ENCODE measurements at places on chromosomes 12 and 14.

GRCh38 chr12:121038861-121039668 lies at the start of gene OASL:
Gene OASL (minus strand): TSS chr12:121039246. CDS start chr12:121038971, 275 bp downstream.
- no peak for DNase-seq

- no peak for DNase-seq
Measured at GRCh38 chr14:91047174-91047753, 13.2 kb downstream of the RPS6KA5 start.

GRCh38 chr14:37114559-37114958 lies 57.8 kb downstream of the SLC25A21 start:
- DNase-seq: no peak

DNA sequence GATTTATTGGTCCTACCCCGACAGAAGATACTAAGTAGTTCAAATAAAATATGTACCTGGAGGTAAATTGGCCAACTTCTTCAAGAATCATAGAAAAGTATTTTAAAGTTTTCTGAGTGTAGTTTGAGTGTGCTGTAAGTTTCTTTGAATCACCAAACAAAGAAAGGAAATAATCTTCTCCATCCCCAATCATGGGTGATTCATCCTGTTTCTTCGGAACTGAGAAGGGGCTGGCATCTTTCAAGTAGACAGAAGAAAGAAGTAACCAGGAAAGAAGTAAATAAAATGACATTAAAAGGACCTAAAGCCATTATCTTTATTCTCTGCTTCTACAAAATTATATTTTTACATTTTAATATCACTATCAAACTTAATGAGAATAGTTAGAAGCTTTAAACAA lies 6.8 kb downstream of the LMNTD1 start:
- DNase-seq: no peak

DNA sequence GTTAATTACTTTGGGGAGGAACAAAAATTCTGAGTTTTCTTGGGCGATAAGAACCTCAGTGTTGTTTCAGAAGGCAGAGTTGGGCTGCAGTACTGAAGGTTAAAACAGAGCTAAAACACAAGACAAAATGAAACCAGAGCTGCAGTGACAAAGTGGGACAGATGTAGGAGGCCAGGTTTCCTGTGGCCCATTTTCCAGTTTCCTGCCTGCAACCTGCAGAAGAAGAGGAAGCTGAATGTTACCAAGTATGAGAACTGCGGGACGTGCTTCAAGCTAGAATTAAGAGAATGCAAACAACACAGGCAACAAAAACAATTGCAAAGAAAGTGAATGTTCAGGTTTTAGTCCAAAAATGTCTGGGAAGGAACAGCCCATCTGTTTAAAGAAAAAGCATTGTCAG lies 17.8 kb downstream of the ELK3 start:
- DNase-seq: no peak

- DNase-seq: no peak
Measured at GRCh38 chr14:68211421-68211820, 391.8 kb downstream of the RAD51B start.

DNA sequence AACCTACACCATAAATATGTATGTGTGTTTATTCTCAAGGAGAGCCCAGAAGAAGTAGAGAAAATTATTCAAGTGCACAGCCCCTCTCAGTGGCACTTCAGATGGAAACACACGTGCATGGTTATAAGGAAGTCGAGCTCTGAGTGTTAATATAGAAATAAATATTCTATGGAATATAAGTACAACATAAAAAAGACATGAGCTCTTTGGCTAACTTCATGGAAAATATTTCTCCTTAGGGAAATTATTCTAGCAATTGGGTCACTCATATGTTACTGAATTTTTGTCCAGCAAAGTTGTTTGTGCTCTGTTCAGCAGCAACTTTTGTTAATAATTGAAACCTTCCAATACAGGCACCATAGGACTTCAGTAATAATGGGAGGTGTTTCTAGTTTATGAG lies 939.0 kb downstream of the LRFN5 start:
- DNase-seq: no peak

All from iPS DF 19.7 (cell line).